ENCODE measurements at places on chromosomes 11 and 22.

DNA sequence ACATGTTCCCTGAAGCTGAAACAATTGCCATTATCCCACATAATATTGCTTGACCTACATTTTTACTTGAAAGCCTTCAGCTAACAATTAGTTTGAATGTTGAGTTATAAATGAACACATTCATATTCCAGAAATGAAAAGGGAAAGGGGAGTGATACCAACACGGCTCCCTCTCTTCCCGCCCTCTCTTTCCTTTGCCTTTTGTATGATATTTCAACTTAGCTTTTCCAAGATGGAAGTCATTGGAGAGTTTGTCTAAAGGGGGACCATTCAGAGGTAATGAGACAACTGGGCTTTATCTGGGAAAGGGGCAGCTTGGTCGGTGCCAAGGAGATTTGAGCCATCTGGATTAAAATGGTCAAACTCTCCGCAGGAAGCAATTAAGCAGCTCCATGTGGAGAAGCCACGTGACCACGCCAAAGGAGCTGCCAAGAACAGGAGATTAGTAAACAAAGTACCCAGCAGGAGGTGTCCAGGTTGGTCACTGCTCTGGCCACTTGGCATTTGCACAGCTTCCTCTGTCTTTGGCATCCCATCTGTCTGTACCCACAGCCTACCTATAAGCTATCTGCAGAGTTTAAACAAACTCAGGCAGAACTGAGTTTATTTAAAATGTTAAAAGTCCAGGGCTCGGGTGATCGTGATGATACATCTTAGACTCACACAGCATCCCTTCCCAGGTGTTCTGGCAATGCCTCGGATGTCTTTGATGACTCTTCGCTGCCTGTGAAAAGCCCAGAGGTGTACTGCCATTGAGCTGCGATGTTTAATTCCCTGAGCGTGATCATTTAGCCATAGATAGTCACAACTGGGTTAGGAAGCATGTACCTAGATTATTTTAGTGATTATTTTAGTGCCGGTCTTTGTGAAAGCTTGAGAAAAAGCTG lies 735.9 kb downstream of the NTM start:
- DNase-seq, result no peak

- no peak for DNase-seq
Observed at GRCh38 chr11:17014833-17015626, 816 bp upstream of the PLEKHA7 start.

GRCh38 chr11:23755076-23755475 lies 741.8 kb upstream of the LUZP2 start:
- no peak for DNase-seq

DNA sequence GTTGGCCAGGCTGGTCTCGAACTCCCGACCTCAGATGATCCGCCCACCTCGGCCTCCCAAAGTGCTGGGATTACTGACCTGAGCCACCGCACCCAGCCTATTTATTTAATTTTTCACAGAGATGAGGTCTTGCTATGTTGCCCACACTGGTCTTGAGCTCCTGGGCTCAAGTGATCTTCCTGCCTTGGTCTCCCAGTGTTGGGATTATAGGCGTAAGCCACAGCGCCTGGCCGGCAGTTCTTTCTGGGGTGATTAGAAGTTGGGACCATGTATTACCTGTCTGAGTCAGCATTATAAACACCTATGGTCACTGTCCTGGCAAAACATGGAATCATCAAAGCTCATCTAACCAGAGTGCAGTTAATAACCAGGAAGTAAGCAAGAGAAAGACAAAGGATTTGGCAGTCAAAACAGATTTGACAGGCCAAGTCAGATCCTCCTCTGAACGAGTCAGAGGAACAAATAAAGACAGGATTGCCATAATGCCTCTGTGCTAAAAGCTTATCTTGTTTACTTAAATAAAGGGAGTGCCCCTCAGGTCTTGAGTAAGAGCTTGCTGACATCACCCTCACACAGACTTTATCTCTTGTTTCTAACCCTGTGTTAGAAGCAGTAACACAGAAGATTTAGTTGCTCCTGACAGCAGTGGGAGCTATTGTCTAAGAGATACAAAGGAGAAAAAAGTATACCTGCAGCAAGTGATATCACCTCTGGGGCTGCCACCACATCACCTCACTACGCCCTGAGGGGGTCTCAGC lies 3.7 kb downstream of the SERPIND1 start:
- DNase-seq, result no peak

DNA sequence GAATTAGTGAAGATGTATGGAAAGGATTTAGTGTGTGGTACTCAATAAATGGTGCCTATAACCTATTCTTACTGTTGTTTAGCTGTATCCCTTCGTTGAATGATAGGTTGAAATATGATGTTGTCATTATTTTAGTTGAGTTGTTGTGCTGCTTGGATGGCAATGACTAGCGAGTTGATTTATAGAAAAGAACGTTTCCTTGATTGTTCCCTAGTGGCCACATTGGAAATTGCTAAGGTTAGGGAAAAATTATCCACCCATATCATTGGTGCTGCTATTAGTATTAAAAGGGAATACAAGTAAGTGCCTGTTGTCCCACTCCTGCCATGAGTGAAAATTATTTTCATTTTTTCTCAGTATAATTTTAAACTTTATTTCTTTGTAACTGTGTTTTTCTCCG lies 14.5 kb downstream of the EMSY start:
- no peak for DNase-seq

DNA sequence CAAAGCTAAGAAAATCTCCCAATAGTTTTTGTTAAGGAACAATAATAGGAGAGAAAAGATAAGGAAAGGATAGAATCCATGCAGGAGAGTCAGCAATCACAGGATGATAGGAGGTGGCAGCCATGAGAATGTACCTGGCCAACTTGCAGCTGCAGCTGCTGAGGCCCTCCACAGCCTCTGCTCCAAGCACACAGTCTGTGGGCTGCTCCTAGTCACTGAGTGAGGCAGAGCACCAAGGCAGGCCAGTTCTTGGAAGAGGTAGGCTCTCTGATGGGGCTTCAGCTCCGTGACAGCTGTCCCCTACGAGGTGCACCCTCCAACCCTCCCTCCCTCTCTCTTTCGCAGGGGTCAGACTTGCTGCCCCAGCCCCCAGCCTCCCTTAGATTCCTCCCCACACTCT lies 5.5 kb upstream of the KCNJ1 start:
- no peak for DNase-seq

DNA sequence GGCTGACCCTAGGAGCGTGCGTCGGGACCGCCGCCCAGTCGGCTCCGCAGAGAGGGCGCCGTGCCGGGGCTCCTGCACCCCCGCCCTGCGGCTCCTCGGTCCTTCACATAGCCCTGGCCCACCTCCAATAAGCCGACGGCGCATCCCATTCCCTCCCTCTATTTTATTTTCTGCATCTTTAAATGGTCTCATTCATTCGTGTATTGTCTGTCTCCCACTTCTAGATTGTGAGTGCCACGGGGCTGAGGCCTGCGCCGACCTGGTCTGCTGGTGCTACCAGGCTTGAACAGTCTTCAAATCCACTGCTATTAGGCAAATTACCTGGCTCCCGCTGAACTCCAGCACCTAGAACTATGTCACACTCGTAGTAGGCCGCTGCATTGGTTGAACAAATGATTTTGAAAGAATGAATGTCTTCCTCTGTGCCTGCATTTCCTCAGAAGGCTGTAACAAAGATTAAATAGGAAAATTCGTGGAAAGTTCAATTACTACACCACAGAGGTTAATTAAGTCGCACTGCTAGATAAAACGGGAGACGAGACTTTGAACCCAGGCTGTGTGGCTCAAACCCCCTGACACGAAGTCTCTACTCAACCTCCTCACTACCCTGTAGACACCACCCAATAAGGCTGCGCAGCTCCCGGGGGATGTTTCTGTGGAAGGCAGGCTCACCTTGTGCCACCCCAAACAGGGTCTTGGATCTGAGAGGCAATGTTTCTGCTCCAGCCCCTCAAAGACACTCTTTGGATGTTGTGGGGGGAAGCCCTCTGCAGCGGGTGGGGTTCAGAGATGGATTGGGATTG lies 1.2 kb upstream of the PPP1R14B start:
- no peak for DNase-seq

DNA sequence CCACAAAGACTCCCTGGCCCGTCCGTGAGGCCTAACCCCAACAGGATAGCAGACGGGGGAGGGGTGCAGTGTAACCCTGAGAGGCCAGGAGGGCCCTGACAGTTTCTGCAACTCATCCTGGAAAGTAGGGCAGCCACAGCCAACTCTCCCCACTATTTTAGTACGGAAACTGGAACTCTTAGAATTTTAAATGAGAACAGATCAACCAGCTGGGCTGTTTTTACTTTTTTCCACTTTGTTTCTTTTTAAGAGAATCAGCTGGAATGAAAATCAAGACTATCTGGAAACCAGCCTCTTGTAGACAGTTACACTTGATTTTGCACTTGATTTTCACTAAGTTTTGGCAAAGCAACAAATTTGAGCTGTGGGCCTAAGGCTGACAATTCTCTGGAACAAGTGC lies 42.7 kb upstream of the NRIP3 start:
- DNase-seq, result no peak

DNA sequence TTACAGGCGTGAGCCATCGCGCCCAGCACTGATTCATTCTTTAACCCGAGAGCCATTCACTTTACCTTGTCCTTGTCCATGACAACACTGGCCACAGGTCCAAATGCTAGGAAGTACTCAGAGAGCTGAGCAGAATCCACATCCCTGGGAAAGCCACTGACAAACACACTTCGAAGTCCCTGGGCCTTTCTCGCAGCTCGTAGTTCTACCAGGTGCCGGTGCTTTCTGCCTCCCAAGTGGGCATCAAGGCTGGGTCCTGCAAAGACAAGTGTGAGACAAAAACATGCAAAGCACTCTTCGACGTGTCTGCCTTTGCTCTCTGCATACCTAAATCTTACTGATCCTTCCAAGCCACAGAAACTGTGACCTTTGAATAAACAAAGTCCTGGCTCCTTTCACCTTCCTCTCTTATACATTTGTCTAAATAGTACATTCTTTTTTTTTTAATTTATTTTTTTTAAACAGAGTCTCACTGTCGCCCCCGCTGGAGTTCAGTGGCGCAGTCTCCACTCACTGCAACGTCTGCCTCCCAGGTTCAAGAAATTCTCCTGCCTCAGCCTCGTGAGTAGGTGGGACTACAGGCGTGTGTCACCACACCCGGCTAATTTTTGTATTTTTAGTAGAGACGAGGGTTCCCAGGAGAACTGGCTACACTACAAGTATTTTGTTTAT lies 2.2 kb downstream of the TUT1 start:
- no peak for DNase-seq

DNA sequence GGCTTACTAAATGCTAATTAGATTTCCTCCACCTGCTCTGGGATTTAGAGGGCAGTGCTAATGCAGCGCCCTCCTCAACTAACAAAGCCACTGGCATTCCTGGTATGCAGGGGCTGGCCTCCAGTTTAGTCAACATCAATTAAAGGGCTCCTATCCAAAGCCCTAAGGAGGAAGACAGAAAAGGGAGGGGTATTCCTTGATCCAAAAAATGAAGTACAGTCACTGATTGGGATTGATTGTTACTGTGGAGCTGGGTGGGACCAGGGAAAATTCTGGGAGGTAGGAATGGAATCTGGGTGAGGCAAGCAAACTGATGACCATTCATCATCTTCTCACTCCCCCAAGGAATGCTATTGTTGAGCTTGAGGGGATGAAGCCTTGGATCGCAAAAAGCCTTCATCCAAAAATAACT lies 52.2 kb downstream of the GAB2 start:
- DNase-seq, result no peak

- DNase-seq, result no peak
Observed at GRCh38 chr11:38438091-38438490, 1840.1 kb upstream of the RAG2 start.

DNA sequence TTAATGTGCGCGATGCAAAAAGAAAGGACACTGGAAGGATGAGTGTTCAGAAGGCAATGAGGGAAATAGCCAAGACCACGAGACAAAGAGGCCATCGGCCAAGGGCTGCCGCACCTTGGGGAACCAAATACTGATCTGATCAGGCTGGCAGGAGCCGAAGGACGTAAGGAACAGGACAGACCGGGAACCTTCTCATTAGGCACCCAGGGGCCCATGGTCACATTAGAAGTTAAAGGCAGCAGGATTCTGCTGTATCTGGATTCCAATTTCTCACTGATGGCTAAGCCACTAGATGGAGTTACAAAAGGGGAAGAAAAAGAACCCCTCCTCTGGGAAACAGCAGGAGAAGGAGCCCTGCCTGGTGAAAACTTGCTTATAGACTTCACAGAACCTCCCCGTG lies 28.8 kb upstream of the CPT1A start:
- no peak for DNase-seq

DNA sequence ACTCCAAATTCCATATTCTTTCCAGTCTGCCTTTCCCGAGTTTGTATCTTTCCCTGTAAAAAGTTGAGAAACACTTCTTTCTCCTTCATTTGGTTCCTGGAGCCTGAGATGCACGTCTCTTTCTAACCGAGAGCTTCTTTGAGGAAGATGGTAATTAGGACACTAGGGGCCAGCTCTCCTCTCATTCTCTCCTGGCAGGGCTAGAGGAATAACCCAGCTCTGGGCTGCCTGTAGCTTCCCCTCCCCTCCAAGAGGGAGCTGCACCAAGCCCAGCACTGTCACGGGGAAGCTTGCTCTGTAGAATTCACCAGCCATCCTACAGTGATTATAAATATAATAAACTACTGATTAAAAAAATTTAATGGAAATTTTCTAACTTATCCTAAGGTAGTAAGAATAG lies 26.9 kb downstream of the UBASH3B start:
- no peak for DNase-seq

All from stimulated activated CD8-positive, alpha-beta memory T cell treated with anti-CD3 and anti-CD28 coated beads, Interleukin-4, amount 100 ng/mL, for 24 hours (primary cell).